Activated CD4-positive, alpha-beta T cell treated with anti-CD3 and anti-CD28 coated beads, Interleukin-2, Interleukin-4, amounts not matched to agents 100 ng/mL and 50 ng/mL, durations not matched to agents 16 hours and 8 hours (primary cell): ENCODE measurements at places on chromosomes 16 and 17.
A peak's percentile ranks its signal among the peaks of the same experiment; 100 is the strongest.

GRCh38 chr17:29167393-29168078, 12.7 kb downstream of the MYO18A start:
- no peak for DNase-seq

- DNase-seq: no peak
Measured at GRCh38 chr16:86502856-86503748, 7.2 kb upstream of the FOXF1 start.

DNA sequence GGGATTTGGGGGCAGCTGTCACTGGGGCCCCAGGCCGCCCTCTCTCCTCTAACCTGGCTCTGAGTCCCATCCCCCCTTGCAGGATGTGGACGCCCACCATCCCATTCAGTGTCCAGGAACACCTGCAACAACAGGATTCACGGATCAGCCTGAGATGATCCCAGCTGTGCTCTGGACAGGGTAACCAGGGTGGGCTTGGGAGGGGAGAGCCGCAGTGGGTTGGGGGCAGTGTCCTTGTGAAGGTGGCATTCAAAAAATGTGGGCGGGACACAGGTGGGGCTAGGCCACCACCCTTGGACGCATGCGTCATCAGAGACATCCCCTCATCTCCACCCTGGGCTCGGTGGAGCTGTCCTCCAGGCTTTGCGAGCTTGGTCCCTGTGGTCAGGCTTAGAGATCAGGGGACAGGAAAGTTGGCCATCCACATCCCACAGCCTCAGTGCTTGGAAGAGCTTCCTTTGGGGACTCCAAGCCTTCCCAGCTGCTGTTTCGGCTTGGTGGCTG, 19.1 kb downstream of the DEXI start:
- DNase-seq: no peak

GRCh38 chr16:84020353-84020752, 22.2 kb downstream of the SLC38A8 start:
- no peak for DNase-seq

DNA sequence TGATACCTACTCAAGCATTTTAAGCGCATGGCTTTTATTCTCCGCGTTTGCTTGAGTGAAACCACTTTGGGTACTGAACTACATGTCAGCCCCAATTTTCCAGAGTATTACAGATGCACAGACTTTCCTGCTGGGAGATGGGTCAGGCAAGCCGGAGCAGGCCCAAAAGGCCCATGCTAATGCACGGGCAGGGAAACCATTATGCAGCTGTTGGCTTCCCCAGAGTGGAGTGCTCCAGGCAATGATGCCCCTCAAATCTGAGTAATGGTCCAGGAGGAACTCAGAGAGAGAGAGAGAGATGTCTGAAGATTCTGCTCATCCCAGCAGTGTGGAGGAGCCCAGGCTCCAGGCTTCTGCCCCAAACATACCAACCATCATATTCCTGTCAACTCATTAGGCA, 80.2 kb downstream of the CDH11 start:
- DNase-seq: no peak

GRCh38 chr16:80288616-80289015, 252.2 kb upstream of the DYNLRB2 start:
- DNase-seq: no peak

DNA sequence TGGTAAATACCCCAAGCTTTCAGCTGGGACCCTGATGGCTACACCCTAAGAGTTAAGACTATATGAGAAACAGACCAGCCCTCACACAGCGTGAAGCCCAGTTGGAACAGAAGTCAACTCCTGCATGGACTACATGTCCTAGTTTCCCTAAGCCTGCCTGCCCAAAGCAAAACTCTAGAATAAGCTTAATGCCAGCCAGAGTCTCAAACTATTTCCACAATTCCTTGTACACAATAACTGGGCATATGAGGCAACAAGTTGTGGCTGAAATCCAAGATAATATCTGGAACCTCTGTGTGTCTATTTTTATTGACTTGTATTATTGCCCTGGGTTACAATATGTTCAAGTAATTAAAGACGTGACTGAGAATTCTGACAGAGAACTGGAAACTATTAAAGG, 19.4 kb downstream of the MYH10 start:
- no peak for DNase-seq

GRCh38 chr16:82598771-82599170, 28.0 kb upstream of the CDH13 start:
- DNase-seq: no peak

- DNase-seq: no peak
Measured at GRCh38 chr17:50196826-50197225, 4.6 kb downstream of the COL1A1 start.

GRCh38 chr17:1005361-1005946, 8.5 kb downstream of the TIMM22 start:
- no peak for DNase-seq

- peak; percentile 61 for DNase-seq
Measured at GRCh38 chr16:77675464-77676324, 46.6 kb upstream of the NUDT7 start.

GRCh38 chr16:23629516-23629915, 11.6 kb downstream of the PALB2 start:
- DNase-seq: no peak

DNA sequence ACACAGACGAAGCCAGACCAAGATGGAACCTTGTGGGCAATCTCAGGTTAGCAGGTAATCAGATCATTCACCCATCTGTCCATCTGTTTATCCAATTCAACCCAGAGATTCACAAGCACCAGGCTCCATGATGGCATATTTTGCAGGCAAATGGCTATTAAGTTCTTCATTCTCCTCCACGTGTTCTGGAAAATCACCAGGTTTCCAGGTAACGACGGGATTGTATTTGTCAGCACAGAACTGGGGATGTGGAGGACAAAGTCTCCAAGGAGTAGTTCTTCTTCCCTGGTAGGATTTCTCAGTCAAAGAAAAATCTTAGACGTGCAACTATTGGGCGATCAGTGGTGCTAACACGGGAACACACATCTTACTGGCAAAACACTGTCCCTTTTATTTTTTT, 368.8 kb downstream of the SLC39A11 start:
- no peak for DNase-seq

DNA sequence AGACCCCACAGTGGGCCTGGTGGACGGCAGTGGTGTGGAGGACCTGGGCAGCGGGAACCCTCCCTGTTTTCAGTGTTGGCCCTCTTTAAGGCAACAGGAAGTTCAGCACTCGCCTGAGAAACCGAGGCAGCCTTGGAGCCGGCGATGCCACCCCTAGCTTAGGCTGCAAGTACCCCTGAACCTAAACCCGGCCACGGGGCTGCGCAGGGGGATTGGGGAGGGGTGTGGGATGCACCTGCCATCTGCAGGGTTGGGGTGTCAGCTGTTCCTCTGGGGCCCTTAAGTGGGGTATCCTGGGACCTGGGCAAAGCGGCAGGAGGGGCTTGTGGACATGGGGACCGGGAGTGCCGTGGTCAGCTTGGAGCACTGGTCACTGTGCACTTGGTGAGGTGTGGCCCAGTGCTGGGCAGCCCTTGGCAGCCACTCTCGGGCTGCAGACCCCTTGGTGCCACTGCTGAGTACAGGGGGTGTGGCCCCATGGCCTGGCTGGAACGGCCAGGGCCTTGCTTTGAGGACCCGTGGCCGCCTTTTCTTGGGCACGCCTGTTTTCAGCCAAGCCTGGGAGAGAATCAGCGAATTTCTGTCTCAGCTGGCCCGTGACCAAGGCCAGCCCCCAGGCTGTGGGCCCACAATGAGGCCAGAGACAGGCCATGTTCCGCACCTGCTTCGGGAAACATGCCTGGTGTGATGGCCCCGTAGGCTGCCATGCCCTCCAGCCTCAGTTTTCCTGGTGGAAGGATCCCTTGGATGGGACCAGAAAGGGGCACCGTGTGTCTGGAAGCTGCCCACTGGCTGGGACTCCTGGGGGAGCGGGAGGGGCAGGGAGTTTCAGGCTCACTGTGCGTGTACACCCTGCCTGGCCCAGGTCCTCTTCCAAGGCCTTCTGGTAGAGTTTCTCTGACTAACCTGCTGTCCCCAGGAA, 4.1 kb upstream of the SLC25A10 start:
- DNase-seq: no peak

DNA sequence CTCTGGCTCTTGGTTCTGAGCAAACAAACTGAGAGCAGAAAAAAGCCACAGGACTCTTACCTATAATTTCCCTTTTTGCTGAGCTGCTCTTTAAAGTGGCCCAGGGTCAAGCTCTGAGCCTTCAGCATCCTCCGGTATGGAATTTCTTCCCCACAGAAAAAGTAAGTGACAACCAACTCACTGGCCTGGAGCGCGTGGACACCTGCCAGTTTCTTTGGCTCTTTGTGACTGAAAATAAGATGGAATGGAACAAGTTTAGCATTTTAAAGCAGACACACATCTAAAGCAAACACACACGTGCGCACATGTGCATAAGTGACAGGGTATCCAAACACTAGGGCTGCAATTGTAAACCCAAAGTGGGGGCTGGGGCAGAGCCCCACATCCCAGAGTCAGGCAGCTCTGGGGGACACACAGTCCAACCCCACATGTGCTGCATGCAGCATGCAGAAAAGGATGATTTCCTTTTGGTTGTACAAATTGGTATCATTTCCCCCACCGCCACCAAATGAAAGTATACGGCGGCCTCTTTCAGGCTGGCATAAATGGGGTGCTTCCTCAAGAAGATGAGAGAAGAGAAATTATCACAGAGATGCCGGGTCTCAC, 27.5 kb downstream of the AXIN2 start:
- no peak for DNase-seq

- no peak for DNase-seq
Measured at GRCh38 chr17:29016345-29017210, 10.7 kb upstream of the SEZ6 start.

GRCh38 chr16:49428808-49429207, 55.2 kb downstream of the C16orf78 start:
- no peak for DNase-seq

- no peak for DNase-seq
Measured at GRCh38 chr16:56911771-56912571, 20.0 kb upstream of the HERPUD1 start.

- DNase-seq: no peak
Measured at GRCh38 chr16:75624921-75625334, 1.8 kb upstream of the ADAT1 start.

DNA sequence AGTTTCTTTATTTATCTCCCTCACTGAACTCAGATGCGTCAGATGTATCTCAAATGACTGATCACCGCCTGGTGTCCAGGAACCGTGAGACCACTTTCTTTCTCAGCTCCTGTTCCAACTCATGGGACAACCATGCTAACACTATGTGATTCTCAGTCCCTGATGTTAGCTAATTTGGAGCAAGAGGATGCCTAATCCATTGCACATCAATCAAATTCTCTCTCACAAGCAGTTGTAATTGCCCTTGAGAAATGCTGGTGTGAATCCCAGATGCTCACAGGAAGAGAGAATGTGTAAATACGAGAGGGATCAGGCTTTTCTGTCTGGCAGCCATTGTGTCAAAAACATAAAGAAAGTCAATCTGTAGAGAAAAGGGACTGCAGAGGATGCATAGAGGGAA, 134.9 kb downstream of the WSCD1 start:
- DNase-seq: no peak

- no peak for DNase-seq
Measured at GRCh38 chr16:4216596-4216995, 25.3 kb downstream of the SRL start.

- DNase-seq: no peak
Measured at GRCh38 chr17:63476459-63476853, 405 bp upstream of the ACE start.

GRCh38 chr17:68461122-68461539, 3.8 kb upstream of the WIPI1 start:
- DNase-seq: peak; percentile 61

GRCh38 chr16:22372882-22373661, 1.3 kb downstream of the CDR2 start:
- DNase-seq: peak; percentile 41

DNA sequence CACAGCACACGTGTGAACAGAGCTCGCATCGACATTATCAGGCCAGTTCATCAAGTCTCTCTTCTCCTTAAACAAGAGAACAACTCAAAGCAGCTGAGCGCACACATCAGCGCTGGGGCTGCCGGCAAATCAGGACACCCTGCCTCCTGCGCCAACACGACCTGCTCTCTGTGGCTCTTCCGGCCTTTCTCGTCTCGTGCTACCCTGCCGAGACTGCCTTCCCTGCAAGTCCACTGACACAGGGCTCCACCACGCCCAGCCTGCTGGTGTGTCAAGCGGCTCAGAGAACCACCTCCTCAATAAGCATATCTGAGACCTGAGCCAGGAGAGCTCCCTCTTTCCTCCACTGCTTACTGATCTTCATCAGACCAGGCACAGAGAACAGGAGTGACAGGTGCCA, 96.9 kb downstream of the ZNF778 start:
- peak; percentile 48 for DNase-seq

- no peak for DNase-seq
Measured at GRCh38 chr16:22659933-22660332, 149.2 kb downstream of the NPIPB5 start.

DNA sequence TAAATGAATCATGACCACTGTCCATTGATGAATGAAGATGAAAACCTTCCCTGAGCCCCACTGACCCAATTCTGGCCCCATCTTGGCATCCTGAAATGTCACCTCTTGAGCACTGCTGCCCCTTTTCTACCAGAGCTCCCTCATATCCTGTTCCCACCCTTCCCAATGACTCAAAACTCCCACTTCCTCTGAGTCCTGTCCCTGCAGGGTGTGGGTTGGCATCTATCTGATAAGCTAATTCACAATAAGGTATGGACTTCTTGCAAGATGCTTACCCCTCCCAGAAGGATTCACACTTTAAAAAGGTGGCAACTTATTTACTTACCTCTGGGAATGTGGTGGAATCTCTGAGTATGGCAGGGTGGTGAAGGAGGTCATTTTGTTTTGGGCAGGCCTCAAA, 13.3 kb upstream of the CSNK2A2 start:
- DNase-seq: no peak

- no peak for DNase-seq
Measured at GRCh38 chr17:14446825-14447224, 145.9 kb downstream of the HS3ST3B1 start.

GRCh38 chr17:49779156-49779738, 9.2 kb upstream of the KAT7 start:
- no peak for DNase-seq

GRCh38 chr16:80971819-80972218, 34.9 kb downstream of the CMC2 start:
- DNase-seq: no peak

- no peak for DNase-seq
Measured at GRCh38 chr17:56028837-56029236, 124.4 kb upstream of the ANKFN1 start.

DNA sequence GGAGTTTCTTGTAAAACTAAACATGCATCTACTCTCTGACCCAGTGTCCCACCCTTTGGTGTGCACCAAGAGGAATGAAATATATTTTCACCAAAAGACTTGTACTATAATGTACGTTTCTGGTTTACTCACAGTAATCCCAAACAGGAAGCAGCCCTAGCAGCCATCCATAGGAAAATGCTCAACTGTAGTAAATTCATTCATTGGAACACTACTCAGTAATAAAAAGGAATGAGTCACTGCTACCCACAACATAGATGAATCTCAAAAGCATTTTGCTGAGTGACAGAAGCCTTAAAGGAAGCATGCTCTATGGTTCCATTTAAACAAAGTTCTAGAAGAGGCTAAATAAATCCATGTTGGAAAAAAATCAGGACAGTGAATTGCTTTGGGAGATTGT, 37.6 kb upstream of the DHRS7B start:
- DNase-seq: peak; percentile 4

- no peak for DNase-seq
Measured at GRCh38 chr16:70568601-70569237, 45.1 kb downstream of the SF3B3 start.
